ENCODE measurements at places on chromosomes 13 and 19.

GRCh38 chr13:71485913-71486312 is 381.1 kb downstream of the DACH1 start:
- DNase-seq, result no peak

DNA sequence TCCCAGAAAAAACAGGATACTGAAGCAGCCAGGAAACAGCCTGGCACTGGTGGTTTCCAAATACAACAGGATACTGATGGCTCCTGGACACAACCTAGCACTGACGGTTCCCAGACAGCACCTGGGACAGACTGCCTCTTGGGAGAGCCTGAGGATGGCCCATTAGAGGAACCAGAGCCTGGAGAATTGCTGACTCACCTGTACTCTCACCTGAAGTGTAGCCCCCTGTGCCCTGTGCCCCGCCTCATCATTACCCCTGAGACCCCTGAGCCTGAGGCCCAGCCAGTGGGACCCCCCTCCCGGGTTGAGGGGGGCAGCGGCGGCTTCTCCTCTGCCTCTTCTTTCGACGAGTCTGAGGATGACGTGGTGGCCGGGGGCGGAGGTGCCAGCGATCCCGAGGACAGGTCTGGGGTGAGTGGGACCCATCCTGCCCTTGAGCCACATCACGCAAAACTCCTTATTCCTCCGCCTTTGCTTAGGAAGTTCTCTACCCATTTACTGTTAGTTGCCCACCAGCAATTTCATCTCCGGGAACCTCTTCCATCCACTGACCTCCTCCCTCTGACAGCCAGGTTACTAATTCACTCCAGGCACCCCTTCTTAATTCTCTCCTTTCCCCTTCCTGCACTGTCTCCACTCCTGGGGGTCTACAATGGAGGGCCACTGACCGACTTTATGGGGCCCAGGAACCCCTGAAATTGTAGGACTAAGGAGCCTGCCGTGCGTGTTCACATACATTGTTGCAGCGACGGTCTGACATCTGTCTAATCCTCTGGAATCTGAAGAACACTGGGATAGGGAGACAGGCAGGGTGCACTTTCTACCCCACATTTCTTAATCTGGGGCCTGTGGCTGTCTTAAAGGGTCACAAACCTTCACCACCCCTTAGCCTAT is 1.2 kb downstream of the ITPKC start:
- DNase-seq, result no peak

DNA sequence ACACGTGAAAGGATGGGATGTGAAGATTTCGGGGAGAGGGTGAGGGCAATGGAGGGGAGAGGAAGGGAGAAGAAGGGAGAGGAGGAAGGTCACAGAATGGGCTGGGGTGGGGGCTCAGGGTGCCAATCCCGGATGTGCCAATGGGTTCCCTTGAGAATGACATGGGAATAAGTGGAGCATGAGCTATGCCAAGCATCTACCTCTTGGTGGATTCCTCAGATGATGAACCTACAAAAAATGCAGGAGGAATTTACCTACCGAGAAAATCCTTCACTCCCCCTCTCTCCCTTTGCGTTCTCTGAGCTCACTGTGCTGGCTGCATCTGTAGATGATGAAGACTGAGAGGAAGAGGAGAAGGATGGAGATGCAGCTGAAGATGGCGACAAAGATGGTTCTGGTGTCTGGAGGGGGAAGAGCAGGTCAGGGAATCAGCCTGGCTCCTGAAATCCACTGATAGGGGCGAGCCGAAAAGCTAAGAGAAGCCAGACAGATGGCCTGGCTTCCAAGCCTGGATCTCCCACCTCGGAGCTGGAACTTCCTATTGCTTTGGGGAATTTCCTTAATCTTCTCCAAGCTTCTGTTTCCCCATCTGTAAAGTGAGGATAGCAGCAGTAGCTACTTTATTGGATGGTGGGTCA is 21.6 kb downstream of the VSTM1 start:
- DNase-seq, result no peak

GRCh38 chr19:18266771-18267686 is 7.2 kb downstream of the IQCN start:
- no peak for DNase-seq

- DNase-seq, result no peak
Observed at GRCh38 chr19:17483605-17484002, 13.3 kb downstream of the SLC27A1 start.

- DNase-seq, result no peak
Observed at GRCh38 chr19:39692166-39692565, 12.1 kb upstream of the LGALS14 start.

- DNase-seq, result no peak
Observed at GRCh38 chr13:100773923-100774663, 99.5 kb upstream of the TMTC4 start.

GRCh38 chr19:39481229-39481545 is 549 bp downstream of the TIMM50 start:
- no peak for DNase-seq

DNA sequence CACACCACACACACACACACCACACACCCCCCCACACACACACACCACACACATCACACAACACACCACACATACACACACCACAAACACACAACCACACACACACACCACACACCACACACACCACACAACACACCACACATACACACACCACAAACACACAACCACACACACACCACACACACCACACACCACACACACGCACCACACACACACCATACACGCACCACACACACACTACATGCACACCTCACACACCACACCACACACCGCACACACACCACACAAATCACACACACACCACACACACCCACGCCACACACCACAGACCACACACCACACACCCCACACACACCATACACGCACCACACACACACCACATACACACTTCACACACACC is 83.5 kb downstream of the ZNF557 start:
- no peak for DNase-seq

- no peak for DNase-seq
Observed at GRCh38 chr13:29384466-29384865, 211.0 kb downstream of the SLC7A1 start.

DNA sequence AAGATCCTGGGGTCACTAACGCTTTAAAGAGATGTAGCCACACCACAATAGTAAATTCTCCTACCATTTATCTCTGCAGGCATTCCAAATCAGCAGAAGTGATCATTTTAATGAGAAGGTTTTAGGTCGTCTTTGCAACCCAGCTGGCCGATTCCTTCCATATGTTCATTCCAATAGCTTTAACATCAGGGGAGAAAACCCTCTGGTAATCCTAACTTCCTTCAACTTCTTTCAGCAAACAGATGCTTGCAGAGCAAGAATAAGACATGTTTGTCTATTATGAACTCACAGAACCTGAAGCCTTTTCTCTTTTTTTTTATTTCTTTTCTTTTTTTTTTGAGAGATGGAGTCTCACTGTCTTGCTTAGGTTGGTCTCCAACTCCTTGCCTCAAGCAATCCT is 498.6 kb upstream of the SLITRK1 start:
- DNase-seq, result no peak

DNA sequence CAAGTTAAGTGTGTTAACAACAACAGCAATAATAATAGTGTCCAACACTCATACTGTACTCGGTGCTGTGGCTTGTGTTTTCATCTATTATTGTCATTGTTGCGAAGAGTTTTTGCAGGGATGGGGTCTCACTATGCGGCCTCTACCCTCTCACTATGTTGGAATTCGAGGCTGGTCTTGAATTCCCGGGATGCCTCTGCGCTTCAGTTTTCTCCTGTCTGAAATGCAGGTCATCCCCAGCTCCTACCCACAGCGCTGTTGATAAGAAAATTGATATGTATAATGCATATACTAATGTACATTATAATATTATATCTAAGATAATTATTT is 4.9 kb upstream of the SBK3 start:
- DNase-seq, result no peak

GRCh38 chr13:23871616-23872220 is 17.5 kb downstream of the MIPEP start:
- no peak for DNase-seq

GRCh38 chr19:44645407-44646048 is 1.8 kb downstream of the PVR start:
- no peak for DNase-seq

Measured in fibroblast of skin of left biceps (primary cell).